ENCODE measurements at places on chromosomes 3 and 15. TPM values are rescaled to one million over a fixed set of nuclear protein-coding genes. Genes with fewer than 3 reads are reported as not detected.

GRCh38 chr3:15726043-15726442, 71.7 kb downstream of the ANKRD28 start:
- H3K27me3 ChIP-seq, result no peaks in the 10 kb centered on the region
- H3K4me1 ChIP-seq, result no peaks in the 10 kb centered on the region
- no peak overlapping the region for H3K4me3 ChIP-seq
- H3K36me3 ChIP-seq, result no peaks in the 10 kb centered on the region

DNA sequence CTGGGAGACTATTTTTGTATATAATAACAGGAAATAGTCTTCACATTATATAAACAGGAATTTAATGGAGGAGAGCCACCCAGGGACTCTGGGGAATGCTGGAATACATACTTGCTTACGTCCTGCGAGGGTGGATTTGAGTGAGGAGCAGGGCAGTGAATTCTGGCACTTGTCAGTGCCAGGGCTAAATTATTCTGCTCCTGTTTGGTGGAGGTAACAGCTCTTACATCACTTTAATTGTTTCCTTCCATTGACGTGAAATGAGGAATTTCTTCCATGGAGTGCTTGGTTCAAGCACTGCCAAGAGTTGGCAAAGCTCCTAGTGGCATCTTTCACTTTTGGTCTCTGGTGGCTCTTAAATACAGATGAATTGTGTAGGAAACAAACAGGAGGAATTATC, 94.1 kb upstream of the GOLGA8J start:
- H3K27me3 ChIP-seq, result no peaks in the 10 kb centered on the region
- H3K36me3 ChIP-seq, result no peaks in the 10 kb centered on the region
- peaks cover 8% of the 10 kb centered on the region for H3K4me1 ChIP-seq

GRCh38 chr3:12353796-12354525, 65.1 kb downstream of the PPARG start:
- no peak for DNase-seq
- H3K4me3 ChIP-seq, result no peak overlapping the region
- no peaks in the 10 kb centered on the region for H3K27me3 ChIP-seq
- H3K4me1 ChIP-seq, result peaks cover 24% of the 10 kb centered on the region
- no peak overlapping the region for H3K27ac ChIP-seq

DNA sequence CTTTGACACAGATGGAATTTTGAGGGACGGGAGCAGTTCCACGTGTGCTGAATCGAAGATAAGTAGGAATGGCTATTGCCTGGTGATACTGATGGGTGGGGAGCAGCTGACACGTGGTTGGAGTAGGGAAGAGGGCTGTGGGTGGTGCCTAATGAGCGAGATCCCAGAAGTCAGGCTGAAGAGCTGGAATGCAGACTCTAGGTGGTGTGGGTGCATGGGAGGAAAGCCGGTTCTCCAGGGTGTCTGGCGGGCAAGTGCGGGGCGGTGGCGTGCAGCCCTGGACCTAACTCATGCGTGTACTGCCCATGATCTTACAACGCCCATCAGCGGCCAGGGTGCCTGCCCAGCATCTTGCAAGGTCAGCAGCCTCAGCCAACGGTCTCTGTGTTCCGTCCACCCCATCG, 63.1 kb downstream of the ARNT2 start:
- H3K27me3 ChIP-seq, result peaks cover 3% of the 10 kb centered on the region
- no peaks in the 10 kb centered on the region for H3K4me1 ChIP-seq
- no peak overlapping the region for H3K4me3 ChIP-seq
- no peaks in the 10 kb centered on the region for H3K36me3 ChIP-seq

DNA sequence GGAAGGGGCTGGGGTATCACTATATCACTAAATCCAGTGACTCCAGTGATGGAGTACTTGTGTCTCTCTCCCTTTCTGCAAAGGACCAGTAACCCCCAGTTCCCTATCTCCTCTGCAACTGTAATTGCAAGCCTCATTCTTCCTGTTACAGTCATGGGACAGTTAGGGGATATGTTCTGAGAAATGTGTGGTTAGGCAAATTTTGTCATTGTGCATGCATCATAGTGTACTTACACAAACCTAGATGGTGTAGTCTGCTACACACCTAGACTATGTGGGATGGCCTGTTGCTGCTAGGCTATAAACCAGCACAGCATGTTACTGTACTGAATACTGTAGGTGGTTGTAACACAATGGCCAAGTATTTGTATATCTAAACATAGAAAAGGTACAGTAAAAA, 2.2 kb downstream of the VPS8 start:
- no peak for DNase-seq
- H3K27me3 ChIP-seq, result no peaks in the 10 kb centered on the region
- no peak overlapping the region for H3K27ac ChIP-seq
- no peak overlapping the region for H3K4me3 ChIP-seq
- H3K36me3 ChIP-seq, result no peaks in the 10 kb centered on the region

DNA sequence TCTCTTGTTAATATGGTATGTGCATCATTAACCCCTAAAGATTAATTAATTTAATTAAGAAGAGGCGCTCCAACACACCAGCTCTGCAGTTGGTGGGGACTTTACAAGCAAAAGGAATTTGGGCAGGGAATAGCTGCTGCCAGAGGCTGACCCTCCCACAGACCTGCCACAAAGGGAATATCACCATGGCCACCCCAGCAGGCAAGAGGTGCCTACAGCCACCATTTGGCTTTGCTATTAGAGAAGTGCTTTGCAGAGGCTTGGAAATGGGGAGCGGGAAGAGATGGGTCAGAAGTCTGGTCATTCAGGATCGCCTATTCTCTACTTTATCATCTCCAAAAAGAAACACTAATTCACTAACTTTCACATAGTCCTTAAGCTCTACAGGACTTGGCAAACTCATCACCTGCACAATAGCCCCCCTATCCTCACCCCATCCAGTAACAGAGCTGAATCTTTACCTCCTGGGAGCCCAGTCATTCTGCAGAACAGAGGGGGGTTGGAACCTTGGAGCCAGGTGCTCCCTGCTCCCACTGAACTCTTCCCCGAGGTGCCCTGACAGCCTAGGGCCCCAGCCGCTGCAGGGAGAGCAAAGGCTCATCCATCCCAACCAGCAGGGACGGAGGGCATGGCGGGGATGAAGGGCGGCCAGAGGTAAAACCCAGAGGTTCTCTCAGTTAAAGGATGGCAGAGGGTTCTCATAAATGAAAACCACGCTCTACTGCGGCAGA, 29.7 kb downstream of the LRIG1 start:
- H3K27me3 ChIP-seq, result no peaks in the 10 kb centered on the region
- no peaks in the 10 kb centered on the region for H3K36me3 ChIP-seq
- no peak overlapping the region for H3K4me3 ChIP-seq
- peaks cover 78% of the 10 kb centered on the region for H3K4me1 ChIP-seq
- H3K27ac ChIP-seq, result no peak overlapping the region
- DNase-seq, result no peak

DNA sequence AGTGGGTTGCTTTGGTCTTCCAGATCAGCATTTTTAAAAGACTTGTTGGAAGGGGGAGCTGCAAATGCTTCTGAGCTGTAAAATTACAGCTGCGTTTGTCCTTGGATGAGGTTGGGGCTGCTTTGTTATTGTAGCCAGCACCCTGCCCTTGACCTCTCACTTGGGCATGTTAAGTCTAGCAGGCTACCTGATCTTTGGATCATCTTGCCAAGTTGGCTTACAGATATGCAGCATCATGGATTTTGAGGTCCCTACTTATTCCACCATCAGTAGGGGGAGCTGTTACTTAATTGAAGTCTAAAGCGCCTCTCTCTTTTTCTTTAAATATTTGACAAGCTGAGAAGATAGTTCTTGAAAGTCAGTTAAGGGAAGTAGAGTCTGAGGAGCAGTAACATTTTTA, 793.0 kb downstream of the MCTP2 start:
- no peaks in the 10 kb centered on the region for H3K4me1 ChIP-seq
- no peaks in the 10 kb centered on the region for H3K36me3 ChIP-seq
- no peak overlapping the region for H3K27ac ChIP-seq

DNA sequence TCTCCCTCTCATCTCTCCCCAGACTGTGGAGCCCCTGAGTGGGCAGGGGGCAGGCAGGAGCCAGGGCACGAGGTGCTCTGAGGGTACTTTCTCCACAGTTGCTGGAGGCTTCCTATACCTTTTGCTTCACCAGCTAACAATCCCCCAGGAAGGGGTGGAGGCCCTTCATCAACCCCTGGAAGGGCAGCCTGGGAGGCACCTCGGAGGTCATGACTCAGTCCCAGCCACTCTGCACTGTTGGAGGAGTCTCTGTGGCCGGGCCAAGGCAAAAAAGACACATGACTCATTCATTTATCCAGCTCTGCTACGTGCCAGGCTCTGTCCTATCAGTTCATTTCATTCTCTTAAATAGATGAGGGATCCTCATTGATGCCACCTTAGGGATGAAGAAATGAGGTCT, 15.6 kb upstream of the KY start:
- H3K4me3 ChIP-seq, result no peak overlapping the region
- no peak for DNase-seq
- H3K36me3 ChIP-seq, result no peaks in the 10 kb centered on the region

DNA sequence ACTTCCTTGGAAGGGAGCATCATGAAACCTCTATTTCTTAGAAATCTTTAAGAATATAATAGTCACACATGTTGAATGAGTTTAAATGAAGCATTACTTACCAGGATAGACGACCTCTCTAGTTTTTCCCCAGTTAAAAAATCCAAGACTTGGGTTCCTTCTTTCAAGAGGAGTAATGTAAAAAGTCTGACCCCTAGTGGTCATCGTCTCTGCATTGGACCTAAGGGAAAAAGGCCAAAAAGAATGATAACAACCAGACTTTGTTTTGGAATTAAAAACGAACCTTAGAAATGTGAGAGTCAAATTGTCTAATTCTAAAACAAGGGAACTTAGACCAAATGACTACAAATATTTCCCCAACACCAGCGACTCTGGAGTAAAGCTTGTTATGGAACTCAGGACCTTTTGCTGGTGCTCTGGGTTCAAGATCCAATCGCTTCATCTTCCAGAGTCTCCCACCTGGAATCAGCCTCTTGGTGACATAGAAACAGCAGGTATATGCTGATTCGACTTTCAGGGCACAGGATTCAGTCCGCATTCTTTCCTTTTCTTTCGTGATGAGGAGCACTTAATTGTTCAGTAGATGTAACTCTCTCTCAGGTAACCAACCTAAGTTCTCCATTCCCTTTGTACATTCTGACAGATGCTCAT, 214.8 kb upstream of the TPRG1 start:
- H3K36me3 ChIP-seq, result no peaks in the 10 kb centered on the region
- H3K4me1 ChIP-seq, result peaks cover 8% of the 10 kb centered on the region
- H3K27ac ChIP-seq, result peak overlapping the region; percentile 1
- no peaks in the 10 kb centered on the region for H3K27me3 ChIP-seq

GRCh38 chr3:25568525-25569078, 96.1 kb downstream of the TOP2B start:
- no peak overlapping the region for H3K4me3 ChIP-seq
- H3K27ac ChIP-seq, result peak overlapping the region; percentile 10
- H3K27me3 ChIP-seq, result no peaks in the 10 kb centered on the region

The GTF2A2 gene
- 124 TPM for total RNA-seq

The EFHB gene
- total RNA-seq, result not detected

The STX19 gene
- not detected for total RNA-seq
